ENCODE measurements at places on chromosomes 2 and 18. TPM values are rescaled to one million over a fixed set of nuclear protein-coding genes. Genes with fewer than 3 reads are reported as not detected.

- no peak for DNase-seq
Measured at GRCh38 chr2:179814050-179814449, 47.4 kb downstream of the ZNF385B start.

DNA sequence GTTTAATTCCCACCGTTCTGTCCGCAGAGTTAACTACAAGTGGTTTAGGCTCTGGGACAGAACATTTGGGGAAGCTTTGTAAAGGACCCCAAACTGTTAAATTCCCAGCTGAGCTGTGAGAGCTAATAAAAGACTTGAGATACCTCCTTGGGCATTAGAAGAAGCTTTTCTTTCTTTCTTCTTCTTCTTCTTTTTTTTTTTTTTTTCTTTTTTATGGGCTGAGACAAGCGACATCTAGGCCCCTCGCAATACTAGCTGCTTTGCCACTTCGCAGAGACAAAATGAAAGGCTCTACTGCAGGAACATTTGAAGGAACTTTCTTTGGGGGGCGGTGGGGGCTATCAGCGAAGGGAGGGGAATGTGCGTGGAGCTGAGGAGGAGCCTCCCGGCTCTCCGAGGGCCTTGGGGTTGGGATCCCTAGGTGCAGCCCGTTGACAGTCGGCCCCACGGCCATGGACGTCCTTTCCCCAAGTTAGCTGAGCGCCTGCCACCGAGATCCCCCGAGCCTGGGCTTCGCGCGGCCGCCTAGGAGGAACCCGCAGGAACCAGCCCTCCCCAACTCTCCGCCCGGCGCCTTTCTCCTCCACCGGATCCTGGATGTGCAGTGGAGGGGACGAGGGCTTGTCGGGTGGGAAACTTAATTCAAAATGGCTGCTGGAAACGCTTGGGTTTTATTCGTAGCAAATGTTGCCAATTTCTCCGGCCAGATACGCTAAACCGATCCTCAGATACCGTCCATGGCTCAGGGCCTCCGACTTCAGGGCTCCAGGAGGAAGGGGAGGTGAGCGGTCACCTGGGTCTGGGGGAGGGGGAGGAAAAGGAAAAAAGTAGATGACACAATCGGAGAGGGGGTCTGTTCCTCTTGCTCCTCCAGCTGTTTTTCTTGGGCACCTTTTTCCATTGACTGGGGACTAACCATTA is 4.2 kb downstream of the MEIS1 start:
- no peak for DNase-seq

HDAC4 gene
- 34.4 TPM for total RNA-seq

GRCh38 chr2:73640946-73641766 is 1.1 kb downstream of the NAT8 start:
- no peak for DNase-seq

UPP2 gene
- not detected for total RNA-seq

DNA sequence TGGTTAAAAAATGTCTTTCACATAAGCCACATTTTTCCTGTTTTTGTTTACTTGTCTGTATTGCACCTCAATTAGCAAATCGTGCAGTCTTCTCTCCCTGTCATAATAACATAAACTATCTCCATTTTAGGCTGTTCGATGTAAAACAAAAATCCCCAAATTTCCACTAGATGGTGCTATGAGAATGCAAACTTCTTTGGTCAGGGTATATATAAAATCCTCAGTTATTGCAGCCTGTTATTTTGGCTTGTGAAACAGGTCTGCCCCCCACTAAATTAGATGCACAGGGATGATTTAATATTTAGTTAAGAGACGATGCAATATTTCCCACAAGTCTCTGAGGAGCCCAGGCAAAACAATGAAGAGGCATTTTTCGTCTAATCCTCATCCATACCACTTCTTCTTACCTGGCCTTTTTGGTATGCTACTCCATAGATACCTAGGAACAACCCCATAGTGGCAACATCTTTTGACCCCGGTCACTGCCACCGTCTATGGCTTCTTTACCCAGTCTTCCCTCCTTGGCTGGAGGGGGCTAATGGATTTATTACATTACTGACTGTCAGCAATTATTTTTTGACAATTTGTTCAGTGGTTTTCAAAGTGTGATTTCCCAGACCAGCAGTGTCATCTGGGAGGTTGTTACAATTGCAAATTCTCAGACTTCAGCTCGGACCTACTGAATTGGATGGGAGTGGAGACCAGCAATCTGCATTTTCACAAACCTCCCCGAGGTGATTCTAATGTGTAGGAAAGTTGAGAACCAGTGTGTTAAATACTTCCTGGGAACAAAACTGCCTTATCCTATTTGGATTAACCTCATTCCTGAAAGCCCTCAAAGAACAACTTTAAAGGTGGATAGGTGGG is 117.4 kb upstream of the CWC22 start:
- no peak for DNase-seq

DNA sequence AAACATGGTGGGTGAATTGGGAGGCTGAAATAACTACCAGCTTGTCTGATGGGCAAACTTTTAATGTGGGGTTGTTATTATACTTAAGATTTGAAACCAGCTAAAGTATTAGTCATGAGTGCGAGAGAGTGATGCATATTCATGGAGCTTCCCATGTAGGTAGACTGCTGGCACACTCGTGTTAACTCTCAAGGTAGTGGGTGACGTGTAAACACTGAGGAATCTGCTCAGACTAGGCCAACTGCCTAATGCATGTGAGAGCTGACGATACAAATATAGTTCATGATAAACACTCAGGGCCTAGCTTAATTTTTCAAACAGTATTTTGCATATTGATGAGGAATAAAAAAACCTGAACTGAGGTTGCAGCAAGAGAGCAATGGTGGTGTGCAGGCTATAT is 1165.7 kb upstream of the PIK3C3 start:
- no peak for DNase-seq

FKBP1B gene
- 2.0 TPM for total RNA-seq

GRCh38 chr2:60544062-60544461 is 9.4 kb downstream of the BCL11A start:
- no peak for DNase-seq

SERPINB13 gene
- total RNA-seq: not detected

GRCh38 chr2:36965751-36966369 is 476 bp downstream of the STRN start:
- DNase-seq: peak; percentile 78

GRCh38 chr2:27441958-27442919 is at the start of gene KRTCAP3:
Gene KRTCAP3 (plus strand): TSS chr2:27442381. CDS start chr2:27442413, 32 bp downstream.
- DNase-seq: no peak

DNA sequence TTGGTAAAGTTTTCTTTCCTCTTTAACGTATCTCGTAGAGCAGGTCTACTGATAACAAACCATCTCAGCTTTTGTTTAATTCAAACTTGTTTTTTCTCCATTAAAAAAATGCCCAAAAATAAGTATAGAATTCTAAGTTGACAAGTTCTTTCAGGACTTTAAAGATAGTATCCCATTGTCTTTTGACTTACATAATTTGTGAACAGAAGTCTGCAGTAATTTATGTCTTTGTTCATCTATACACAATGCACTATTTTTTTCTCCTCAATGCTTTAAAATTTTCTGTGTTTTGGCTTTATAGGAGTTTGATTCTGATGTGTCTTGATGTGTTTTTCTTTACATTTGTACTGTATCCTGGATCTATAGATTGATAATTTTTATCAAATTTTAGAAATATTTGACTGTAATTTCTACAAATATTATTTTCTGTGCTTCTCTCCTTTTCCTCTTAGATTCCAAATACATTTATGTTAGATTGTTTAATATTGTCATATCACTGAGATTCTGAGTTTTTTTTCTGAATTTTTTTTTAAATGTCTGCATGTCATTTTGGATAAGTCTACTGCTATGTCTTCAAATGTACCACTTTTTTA is 143.3 kb downstream of the FTCDNL1 start:
- DNase-seq: no peak

DNA sequence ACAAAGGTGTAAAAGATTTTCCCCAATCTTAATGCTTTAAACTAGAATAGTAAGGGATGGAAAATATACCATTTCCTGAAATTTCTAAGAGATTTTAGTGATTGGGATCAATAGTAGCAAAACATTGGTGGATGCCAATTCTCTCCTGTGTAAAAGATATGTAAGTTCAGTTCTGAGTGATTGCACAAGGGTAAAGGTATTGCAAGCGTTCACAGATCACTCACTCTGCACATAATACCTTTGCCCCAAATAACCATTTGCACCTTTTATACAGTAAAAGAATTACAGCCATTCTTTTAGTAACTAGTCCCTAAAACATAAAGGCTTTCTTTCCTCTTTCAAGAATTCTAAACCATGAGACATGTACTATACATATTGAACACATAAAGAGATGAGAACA is 13.0 kb upstream of the ZCCHC2 start:
- no peak for DNase-seq

- no peak for DNase-seq
Measured at GRCh38 chr2:222459983-222460382, 35.6 kb downstream of the SGPP2 start.

SLC8A1 gene
- 906 TPM for total RNA-seq

FEV gene
- not detected for total RNA-seq

DNA sequence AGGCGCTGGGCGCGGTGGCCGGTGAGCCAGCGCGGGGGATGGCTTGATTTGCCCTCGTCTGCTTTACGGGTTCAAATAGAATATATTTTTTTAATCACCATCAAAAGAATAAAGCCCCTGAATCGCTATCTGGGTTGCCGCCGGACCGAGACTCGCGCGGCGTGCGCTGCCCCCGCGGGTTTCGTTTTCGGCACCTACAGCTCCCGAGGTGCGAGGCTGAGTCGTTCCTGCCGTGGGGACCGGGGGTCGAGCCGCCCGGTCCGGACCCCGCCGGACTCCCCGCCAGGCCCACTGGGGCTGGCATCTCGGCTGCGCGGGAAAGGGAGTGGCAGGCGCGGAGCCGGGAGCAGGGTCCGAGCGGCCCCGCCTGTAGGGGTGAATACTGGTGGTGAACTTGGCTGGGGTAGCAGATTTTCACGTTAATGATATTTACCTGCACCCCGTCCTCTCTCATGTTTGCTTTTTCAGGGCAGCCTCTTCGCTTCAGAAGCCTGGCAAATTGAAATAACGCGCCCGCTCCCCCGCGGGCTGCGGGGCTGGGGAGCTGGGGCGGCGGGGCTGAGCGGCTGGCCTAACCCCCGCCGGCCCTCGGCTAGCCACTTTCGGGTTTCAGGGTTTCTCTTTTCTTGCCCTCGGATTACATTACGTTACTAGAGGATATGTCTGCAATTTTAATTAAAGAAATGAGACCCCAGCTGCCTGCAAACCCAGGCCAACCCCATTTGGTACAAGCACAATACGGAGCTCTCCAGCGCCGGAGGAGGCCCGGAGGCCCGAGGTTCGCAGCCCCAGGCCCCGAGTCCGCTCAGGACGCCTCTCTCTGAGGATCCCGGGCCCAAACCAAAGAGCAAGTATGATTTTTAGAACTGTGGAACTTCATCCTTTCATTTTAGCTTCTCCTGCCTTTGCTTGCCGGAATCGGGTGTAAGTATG is 1.7 kb upstream of the CELF4 start:
- DNase-seq: no peak

Measured in cardiac septum (tissue), 1 donor.